A549 treated with Mapracorat at 1 μM for 4 hours (cell line): ENCODE measurements at places on chromosomes 2 and 18. TPM values are rescaled to one million over a fixed set of nuclear protein-coding genes. Genes with fewer than 3 reads are reported as not detected.

PLGLB2 gene
- 0.19 to 0.35 TPM (median 0.27 TPM) in 4 of 5 replicates, not detected in the other for total RNA-seq

CHRNG gene
- not detected in 5 replicates for total RNA-seq

DYNC2LI1 gene
- 14.6 to 18.3 TPM (median 16.1 TPM) in 5 replicates for total RNA-seq

EPHA4 gene
- total RNA-seq = 0.53 to 1.5 TPM (median 0.75 TPM) in 5 replicates

MAL gene
- total RNA-seq = 0.12 to 0.21 TPM in 2 of 5 replicates, not detected in the others

GDF7 gene
- total RNA-seq = 0.02 to 0.13 TPM (median 0.09 TPM) in 5 replicates
